Activated CD8-positive, alpha-beta memory T cell treated with anti-CD3 and anti-CD28 coated beads for 1 hour (primary cell): ENCODE measurements at places on chromosomes 5 and 9.

GRCh38 chr9:5876711-5877110, 14.0 kb upstream of the MLANA start:
- no peak for DNase-seq

DNA sequence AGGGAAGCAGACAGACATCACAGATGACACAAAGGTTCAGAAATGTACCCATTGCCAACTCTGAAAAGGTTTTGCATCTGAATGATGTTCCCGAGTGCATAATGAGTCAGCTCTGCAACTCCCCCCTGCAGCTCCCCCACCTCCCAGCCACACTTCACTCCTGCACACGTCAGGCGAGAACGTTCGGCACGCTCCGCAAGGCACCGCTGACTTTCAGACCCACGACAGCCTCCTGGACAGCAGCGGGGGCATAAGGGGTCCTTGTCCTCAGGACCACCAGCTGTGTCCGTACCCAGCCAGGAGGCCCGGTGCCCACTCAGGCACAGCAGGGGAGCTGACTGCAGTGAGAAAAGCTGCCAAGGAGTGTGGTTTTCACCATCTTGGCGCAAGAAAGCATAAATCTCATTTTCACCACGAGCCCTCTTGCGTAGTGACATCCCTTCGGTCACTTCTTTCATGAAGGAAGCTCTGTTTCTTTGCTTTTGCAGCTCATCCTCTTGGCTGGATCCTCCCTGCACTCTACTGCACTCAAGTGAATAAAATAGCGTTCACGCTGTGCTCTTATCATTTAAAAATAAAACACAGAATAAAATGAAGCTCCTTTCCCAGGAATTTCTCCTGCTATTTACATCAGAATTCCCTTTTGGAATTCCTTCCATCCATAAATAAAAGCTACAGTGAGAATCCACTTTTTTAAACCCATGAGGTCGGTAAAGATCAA, 9.9 kb downstream of the GFPT2 start:
- no peak for DNase-seq

DNA sequence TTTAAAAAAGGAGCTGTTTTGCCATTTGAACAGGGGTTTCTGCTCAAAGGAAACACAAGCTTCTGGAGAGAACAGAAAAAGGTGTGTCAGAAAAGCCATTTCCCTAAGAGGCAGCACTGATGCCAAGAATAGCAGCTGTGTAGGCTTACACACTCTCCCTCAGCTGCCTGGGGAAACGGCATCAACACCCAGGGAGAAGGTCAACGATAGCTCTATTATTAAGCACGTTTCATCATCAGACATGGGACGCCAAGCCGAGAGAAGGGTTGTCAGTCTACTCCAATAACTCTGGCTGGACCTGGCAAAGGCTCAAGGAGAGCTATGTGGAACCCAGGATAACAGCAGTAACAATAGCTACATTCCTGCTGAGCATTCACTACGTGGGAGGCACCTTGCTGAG, 314.2 kb downstream of the CDK5RAP2 start:
- no peak for DNase-seq

DNA sequence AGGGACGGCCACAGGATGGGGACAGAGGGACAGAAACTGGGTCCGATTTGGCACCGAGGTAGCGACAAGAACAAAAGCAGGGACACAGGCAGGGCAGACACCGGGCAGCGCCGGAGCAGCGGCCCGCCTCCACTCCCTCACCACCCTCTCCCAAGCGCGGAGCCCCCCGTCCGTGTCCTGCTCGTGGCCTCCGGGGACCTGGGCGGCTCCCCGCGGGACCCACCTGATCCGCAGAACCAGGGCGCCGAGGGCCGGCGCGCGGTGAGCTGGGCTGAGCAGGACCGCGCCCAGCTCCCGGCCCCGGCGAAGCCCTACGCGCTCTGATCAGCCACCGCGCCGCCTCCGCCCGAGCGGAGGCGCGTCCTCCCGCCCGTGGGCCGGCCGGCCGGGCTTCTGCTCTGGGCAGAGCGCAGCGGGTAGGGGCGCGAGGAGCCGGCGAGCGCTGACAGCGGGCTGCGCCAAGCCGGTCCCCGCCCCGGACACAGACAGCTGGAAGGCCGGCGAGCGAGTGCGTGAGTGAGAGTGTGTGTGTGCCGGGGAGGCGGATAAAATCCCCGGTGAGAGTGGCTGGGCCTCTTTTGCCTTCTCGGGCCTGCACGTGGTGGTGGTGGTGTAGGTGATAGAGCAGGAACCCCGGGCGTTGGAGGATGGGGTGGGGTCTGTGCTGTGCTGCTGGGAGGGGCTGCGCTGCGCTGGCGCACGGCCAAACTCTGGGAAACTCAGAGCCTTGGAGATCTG, at the start of gene GGTA1:
GGTA1 (minus strand) TSS at position 418 of the 738 bp plus-strand sequence. CDS start 31,922 bp downstream, outside the sequence.
- no peak for DNase-seq

DNA sequence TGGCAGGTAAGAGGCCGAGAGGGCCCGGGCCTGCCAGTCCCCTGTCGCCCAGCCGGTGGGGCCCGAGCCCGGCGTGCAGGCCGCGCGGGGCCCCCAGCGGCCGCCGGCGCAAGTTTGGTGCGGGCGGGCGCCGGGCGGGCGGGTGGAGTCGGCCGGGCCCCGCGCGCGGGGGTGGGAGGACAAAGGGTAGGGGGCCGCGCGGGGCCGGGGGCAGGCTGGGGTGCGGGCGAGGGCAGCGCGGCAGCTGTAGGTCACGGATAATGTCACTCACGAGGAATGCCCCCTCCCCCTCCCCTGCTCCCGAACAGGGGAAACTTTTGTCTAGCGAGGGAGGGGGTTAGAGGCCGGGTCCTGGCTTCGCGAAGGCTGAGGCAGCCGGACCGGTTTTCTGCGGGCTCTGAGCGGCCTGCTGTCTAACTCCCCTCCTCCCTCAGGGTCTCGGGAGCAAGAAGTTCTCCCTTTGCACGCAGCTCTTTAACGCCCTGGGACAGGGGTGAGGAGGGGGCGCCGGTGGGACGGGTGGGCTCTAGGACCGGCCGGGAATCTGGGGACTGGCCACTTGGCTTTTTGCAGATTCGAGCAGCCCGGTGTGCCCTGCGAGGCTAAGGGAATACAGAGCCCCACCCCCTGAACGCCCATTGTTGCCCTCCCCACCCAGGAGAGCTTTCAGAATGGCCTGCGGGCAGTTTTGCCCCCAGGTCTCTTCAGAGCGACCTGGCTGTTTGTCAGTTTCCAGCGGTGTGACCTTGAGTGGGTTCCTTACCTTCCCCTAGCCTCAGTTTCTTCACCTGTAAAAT, 21.3 kb upstream of the NDST1 start:
- no peak for DNase-seq

- no peak for DNase-seq
These were observed 33.1 kb upstream of the MYOT start for GRCh38 chr5:137834498-137835049.

DNA sequence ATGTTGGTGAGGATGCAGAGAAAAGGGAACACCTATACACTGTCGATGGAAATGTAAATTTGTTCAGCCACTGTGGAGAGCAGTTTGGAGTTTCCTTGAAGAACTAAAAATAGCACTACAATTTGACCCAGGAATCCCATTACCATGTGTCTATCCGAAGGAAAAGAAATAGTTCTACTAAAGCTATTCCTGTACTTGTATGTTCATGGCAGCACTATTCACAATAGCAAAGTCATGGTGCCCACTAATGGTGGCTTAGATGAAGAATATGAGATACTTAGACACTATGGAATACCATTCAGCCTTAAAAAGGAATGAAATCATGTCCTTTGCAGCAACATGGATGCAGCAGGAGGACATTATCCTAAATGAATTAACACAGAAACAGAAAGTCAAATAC, 50.2 kb upstream of the CAST start:
- DNase-seq = no peak

GRCh38 chr9:133129001-133129795, 8.2 kb upstream of the RALGDS start:
- no peak for DNase-seq

DNA sequence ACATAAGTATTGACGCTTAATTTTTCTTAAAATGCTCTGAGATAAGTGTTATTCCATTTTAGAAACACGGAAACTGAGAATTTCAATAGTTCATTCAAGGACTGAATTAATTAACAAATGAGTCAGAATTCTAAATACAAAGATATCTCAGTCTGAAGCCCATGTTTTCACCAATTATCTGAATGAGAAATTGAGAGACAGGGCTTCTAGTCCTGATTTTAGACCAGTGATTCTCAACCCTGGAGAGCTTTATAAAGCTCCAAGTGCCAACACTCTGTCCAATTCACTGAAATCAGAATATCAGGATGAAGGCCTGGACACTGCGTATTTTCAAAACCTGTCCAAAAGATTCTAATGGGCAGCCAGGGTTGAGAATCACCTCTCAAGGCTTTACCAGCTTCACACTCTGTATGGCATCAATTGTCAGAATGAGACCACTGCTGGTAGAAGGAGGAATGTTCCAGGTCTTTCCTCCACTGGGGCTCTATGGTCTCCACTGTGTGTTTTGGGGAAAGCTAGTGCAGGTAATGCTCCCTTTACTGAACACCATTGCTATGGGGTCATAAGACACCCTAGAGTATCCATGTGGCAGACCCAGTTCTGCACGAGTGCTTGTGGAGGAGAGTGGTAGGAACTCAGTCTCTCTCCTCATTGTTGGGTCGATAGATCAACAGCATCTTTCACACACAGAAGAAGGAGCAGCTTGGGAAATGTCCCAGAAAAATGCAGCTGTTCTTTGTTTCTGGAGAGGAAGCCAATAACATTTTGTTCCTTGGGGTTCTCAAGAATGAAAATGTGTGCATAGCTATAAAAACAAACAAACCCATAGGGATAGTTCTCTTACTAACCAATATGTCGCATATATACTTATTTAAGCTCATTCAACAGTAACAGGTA, 99.7 kb upstream of the OSMR start:
- no peak for DNase-seq

DNA sequence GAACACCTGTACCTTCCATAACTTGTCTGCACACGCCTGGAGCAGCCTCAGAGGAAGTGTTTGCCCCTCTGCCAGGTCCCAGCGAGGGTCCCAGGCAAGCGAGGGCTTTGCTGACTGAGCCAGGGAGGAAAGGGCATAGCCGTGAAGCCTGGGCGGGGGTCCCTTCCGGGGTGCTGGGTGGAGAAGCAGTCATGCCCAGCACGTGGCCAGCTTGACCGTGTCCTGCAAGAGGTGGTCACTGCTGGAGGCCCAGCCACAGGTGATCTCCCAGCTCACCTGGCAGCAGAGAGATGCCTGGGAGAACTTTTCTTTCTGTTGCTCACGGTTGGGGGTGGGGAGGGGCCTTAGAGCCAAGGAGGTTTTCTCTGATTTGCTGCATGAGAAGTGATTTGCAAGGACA, 195.3 kb downstream of the CACNA1B start:
- DNase-seq = no peak

GRCh38 chr5:135026645-135027265, 7.3 kb downstream of the PITX1 start:
- DNase-seq = no peak

DNA sequence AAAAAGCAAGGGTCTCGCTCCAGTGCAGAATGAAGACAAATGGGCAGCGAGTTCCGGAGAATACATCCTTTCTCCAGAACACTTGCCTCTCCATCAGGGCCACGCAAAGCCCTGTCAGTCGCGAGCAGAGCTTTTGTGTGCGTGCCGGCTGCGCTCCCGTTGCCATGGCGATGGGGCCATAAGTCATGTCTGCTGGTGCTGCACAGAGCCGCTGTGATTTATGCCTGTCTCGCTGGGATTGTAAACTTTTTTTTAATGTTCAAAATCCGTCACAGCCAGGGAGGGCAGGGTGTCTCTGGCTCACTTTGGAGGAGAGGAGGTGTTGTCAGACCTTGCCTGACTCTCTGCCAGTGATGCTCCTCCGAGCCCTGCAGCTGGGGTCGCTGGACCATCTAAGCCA, 272.7 kb downstream of the TRIM32 start:
- no peak for DNase-seq

DNA sequence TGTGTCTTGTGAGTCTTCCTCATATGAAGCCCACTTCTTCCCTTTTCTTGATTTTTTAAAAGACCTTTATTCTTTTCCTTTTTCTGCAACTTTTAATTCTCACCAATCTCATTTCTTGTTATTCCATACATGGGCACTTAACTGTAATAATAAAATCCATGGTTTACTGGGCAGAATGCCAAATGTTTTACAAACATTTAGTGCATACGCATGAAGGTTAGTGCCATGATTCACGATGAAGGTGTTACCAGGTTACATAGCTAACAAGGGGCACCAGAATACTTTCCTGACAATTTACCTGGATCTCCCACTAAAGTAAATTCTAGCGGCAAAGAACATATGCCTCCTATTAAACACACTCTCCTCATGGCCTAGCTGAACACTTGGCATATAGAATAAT, 28.5 kb downstream of the MAN2A1 start:
- no peak for DNase-seq

GRCh38 chr5:125823572-125823971, 599.6 kb upstream of the GRAMD2B start:
- DNase-seq = no peak

DNA sequence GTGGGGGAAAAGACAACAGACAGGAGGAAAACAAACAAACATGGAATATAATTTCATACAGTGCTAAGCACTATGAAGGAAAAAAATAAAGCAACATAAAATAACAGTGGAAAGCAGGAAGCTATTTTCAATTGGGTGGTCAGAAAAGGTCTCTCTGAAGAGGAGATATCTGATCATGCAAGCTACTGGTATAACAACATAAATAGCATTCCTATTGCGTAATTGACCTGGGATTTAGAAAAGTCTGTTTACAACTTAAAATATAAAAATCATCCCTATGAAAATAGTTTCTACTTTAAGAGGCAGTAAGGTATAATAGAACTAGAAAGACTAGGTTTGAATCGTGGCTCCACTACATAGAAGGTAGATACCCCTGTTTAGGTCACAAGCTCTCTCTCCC, 61.4 kb downstream of the FBXW11 start:
- DNase-seq = no peak
